Stomach (tissue), 19 donors: ENCODE measurements at places on chromosomes 2 and 18.

DNA sequence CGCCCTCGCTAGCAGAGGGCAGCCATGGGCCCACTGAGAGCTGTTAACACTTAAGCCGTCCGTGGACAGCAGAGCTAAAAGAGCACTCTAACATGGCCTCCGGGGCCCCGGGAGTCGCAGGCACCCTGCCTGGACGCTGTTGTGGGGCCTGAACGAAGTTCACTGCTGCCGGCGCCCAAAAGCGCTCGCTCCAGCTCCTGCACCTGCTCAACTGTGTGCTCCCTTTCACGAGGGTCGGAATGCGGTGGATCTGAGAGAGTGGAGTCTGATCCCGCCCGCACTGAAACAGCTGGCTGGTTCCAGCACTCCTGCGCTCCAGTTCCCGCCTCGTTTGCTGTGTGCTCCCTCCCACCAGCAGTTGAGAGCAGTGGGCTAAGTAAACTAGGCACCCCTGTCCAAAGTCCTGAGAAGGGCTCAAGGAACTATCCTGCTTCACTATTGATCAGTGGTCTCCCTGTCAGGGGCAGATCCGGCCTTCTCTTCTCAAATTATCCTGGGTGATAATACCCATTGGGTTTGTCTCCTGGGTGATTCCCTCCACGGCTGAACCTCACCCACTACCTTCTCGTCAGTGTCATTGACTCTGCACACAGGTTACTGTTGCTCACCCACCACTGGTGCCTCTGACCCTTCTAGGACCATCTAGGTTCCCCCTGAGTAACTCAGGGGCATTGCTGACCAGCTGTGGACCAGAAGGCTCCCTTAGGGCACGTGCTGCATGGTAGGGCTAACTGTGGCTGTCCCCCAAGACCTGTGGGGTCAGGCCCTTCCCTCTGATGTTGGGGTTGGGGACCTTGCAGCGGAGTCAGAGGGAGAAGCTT is 23.5 kb downstream of the B3GNT7 start:
- DNase-seq: peak; percentile 3

- DNase-seq: peak; percentile 97
Observed at GRCh38 chr2:45009303-45009927, at the start of gene SIX2. Gene SIX2, minus strand, starts transcription at chr2:45009452. Its CDS starts 342 bp downstream, at chr2:45009110.

DNA sequence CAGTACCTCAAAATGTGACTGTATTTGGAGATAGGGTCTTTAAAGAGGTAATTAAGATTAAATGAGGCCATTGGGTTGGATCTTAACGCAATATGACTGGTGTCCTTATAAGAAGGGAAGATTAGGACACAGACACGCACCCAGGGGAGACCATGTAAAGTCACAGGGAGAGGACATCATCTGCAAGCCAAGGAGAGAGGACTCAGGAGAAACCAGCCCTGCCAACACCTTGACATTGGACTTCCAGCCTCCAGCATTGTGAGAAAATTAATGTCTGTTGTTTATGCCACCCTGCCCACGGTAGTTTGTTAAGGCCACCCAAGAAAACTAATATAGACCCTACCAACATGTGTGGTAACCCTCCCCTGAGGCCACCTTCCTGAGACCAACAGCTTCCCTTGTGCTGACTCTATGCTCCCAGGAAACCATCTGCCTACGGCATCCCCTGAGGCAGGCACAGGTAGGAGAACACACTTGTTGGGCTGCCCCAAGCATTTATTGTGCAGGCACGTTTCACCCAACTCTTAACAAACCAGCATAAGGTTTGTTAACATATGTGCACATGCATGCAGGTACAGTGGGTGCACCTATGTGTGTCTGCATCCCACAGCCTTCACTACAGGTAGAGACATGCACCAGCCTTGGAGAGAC is 161.5 kb upstream of the AGAP1 start:
- DNase-seq: no peak

- DNase-seq: no peak
Observed at GRCh38 chr2:176917-177316, 86.9 kb downstream of the SH3YL1 start.

- DNase-seq: no peak
Observed at GRCh38 chr2:237202288-237203030, 116.8 kb downstream of the COPS8 start.

DNA sequence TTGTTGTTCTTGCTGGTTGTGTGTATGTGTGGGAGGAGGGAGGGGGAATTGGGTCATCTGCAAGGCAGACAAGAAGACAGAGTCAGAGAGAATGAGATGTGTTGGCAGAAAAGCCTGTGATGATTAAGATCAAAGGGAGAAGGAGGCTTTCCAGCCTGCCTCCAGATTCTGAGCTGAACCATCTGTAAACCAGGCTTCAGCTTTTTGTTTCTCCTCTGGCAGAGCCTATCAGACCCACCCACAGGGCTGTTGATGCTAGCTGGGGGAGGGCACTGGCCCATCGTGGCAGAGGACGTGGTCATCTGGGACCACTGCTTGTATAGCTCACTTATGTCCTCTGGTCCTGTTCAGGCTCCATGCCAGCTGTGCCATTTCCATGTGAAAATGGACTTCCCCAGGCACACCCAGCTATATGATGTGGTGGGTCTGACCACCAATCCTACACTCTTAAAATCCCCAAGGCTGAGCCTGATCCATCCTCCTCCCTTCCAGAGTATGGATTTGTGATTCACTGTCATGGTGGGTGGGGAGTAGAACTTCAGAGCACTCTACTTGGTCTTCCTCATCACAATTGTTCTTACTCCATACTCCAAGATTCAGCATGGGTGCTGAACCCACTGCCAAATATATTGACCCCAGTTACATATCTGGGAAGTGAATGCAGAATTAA is 27.8 kb upstream of the COL6A3 start:
- no peak for DNase-seq

GRCh38 chr2:24920098-24920808 is at the start of gene ADCY3:
Gene ADCY3, minus strand, starts transcription at chr2:24920237. Its CDS starts 1,250 bp downstream, at chr2:24918987.
- peak; percentile 52 for DNase-seq

- DNase-seq: no peak
Observed at GRCh38 chr2:167980439-167980838, 267.0 kb downstream of the STK39 start.

DNA sequence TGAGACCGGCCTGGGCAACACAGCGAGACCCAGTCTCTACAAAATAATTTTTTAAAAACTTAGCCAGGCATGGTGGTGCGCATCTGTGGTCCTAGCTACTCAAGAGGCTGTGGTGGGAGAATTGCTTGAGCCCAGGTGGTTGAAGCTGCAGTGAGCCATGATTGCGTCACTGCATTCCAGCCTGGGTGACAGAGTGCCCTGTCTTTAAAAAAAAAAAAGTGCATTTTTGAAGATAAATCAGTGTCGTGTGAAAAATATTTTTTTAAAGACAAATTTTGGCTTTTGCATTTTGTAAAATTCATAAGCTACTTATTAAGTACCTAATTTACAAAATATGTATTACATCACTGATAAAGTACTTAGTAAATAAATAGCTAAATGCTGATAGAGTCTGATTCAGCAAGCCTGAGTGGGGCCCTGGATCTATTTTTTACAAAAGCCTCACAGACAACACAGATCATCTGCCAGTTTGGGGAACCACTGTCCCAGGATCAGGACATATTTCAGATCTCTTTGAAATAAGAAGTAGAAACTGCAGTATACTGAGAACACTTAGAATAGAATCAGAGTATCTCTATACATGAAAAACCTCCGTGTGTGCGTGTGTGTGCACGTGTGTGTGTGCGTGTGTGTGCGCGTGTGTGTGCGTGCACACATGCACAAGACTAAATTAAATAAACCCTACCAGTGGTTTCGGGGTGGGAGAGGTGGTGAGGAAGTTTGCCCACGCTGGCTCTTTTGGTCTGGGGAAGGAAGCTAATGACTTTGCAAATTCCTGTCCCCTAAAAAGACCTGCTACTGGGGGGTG is 61.6 kb downstream of the AAK1 start:
- peak; percentile 29 for DNase-seq

GRCh38 chr2:118993392-118993752 is 51.4 kb downstream of the MARCO start:
- peak; percentile 14 for DNase-seq

GRCh38 chr2:29463181-29463900 is 348.1 kb downstream of the CLIP4 start:
- no peak for DNase-seq

- no peak for DNase-seq
Observed at GRCh38 chr2:230757476-230757875, 44.8 kb downstream of the CAB39 start.

DNA sequence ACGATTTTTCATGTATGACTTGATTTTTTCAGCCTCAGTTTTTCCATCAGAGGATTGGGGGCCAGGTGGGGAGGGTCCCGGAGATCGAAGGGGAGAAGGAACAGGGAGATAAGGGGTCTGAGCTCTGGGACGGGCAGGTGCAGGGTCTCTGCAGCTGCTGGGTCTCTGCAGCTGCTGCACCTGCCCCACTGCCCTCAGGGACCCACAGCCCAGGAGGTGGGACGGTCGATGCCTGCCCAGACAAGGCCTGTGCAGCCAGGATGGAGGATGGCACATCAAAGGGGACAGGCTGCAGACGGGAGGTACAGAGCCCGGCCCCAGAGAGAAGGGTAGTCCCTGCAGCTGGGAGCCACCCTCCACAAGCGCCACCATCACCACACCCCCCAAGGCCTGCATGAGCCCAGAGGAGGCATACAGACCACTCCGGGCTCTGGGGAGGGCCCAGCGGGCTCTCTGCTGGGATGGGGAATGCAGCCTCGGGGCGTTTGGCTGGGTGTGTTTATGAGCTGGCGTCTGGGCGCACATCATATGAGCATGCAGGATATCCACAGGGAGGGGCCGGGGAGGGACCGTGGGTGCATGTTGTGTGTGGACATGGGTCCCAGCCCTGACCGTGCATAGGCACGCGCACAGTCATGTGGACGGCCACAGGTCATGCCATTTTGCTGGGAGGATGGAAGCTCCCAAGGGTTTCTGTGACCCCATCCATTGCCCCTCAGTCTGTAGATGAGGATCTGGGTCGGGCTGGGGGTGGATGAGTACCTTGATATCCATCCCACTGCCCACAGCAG is 34.9 kb upstream of the GPC1 start:
- DNase-seq: peak; percentile 17

GRCh38 chr2:222959358-222959757 is 92.6 kb upstream of the KCNE4 start:
- DNase-seq: no peak

GRCh38 chr2:84808279-84808678 is 72.6 kb downstream of the TRABD2A start:
- no peak for DNase-seq

GRCh38 chr2:126656431-126657147 is 631 bp downstream of the GYPC start:
- DNase-seq: no peak

GRCh38 chr2:241051578-241052487 is 50.3 kb downstream of the MTERF4 start:
- DNase-seq: peak; percentile 0

DNA sequence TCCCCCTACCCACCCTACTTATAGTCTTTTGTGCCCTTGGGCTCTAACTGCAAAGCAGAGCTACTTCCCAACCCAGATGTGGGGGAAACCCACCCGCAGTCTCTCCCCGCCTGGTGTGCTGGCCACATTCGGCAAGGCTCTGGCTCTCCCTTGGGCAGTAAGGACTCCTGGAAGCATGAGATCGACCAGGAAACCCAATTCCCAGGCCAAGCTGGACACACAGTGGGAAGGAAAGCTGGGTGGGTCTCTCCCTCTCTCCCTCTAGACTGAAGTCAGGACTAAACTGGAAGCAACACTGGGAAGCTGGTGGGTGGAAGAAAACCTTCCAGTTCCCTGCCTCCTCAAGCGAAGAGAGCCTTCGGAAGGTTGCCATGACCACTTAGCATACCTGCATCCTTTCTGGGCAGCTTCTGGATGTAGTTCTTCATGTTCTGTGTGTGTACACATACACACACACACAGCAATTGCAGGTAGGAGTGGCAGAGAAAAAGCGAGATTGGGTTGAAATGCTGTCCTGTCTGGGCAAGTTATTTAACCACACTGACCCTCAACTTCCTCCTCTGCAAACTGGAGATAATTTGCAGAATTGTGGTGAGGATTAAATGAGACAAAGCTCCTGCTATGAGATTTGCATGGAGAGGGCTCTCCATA is 33.9 kb downstream of the ZBTB7C start:
- no peak for DNase-seq

DNA sequence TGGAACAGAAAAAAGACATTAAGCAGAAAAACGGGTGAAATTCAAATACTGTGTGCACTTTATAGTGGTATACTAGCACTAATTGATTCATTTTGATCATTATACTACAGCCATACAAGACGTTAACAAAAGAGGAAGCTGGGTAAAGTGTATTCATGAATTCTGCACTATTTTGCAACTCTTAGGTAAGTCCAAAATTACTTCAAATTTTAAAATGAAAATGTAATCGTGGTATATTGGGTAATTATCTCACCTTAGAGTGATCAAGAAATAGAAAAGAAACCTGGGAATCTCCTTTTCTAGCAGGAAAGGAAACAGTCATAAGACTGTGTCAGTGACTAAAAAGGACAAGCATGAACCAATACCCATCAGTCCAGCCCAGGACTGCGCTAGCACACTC is 5.4 kb downstream of the TGFBRAP1 start:
- no peak for DNase-seq

- DNase-seq: no peak
Observed at GRCh38 chr2:23537991-23538390, 153.0 kb downstream of the KLHL29 start.

- no peak for DNase-seq
Observed at GRCh38 chr2:237321746-237322145, 92.2 kb downstream of the COL6A3 start.

DNA sequence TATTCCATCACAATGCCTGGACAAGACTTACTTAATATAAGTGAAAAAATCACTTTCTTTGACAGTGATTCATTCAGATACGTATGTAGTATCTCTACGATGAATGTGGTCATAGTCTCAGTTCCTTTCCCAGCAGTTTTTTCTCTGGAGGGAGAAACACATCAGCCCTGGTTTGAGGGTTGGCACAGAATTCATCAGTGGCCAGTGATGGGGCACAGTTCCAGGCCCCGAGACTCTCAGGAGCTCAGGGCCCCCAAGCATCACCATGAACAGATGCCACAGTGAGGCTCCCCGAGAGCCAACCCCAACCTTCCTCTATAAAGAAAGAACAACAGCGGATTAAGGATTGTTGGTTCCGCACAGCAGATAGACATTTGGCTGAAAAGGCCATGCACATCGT is 12.5 kb downstream of the PRKAG3 start:
- DNase-seq: no peak

GRCh38 chr2:202007015-202007982 is 26.4 kb upstream of the FZD7 start:
- no peak for DNase-seq

GRCh38 chr2:192124571-192124970 is 70.2 kb downstream of the TMEFF2 start:
- no peak for DNase-seq

- no peak for DNase-seq
Observed at GRCh38 chr2:111522231-111522768, 361.7 kb downstream of the ANAPC1 start.

GRCh38 chr2:173664513-173664910 is 300.7 kb downstream of the SP3 start:
- DNase-seq: no peak

- no peak for DNase-seq
Observed at GRCh38 chr2:143392358-143392757, 263.1 kb downstream of the ARHGAP15 start.

DNA sequence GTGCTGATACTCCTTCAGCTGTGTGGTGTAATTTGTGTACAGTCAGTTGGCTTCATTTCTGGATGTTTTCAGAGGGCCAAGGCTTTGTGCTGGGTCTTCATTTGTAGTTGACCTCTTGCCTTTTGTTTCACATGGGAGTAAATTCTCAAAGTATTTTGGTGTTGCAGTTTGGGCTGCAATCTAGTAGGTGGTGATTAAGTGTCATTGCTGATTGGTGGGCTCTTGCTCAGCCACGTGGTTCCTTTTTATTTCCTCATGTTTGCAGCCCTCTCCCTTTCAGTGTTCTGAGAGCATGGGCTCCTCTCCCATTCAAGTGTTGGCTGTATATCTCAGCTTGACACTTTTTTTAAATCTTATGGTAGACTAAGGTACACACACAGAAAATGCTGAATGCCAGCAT is 96.8 kb downstream of the SNTG2 start:
- no peak for DNase-seq
